ENCODE measurements at places on chromosomes 7 and 10.

DNA sequence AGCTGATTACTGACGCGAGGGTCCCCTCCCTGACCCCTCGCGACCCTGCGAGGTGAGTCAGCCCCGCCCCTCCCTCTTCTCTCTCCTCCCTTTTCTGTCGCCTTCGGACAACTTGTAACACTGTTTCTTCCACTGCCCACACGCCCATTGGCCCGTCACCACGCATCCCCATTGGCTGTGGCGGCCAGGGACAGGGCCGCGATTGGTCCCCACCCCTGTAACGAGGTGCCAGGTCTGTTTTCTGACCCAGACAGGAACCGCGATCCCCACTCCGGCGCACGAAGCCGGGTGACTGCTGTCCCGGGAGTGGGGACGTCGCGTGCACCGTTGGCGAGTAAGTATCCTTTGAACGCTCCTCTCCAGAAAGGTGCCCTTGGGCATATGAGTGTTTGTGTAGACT lies at the start of gene STRA8:
TSS of gene STRA8 (plus strand) at position 269 of the 400 bp plus-strand sequence. CDS start 6,687 bp downstream, outside the sequence.
- DNase-seq: no peak

DNA sequence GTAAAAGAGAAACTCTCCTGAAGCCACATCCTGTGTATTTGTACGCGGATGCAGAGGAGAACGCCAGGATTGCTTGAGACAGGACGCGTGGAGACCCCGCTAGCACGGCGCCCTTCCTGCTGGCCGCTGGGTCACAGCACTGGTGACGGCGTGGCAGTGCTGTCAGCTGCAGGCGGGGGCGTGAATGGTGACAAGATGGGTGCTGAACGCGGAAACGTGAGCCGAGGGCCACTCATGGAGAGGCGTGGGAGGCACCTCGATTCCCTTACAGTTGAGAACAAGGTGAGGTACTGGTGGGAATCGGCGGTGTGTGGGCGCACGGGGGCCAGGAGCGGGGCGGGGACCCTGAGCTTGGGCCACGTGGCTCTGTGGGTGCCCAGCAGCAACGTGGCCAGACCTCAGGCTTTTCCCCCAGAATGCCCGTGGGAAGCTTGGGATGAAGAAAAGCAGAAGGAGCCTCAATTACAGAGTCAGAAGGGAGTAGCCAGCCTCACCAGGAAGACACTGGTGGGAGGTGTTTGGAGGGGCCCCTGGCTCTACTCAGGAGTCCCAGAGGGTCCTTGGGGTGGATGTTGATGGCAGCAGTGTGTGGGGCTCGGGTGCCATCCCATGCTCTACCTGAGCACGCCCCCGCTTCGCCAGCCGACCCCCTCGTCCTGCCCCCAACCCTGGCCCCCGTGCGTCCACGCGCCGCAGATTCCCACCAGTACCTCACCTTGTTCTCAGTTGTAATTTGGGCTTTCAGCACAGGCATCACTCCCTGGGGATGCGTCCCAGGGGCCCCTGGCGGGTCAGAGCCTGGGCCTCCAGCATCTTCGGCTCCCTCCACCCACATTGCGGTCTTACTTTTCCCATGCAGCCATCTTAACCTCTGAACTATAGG lies 208.4 kb upstream of the TCERG1L start:
- no peak for DNase-seq

DNA sequence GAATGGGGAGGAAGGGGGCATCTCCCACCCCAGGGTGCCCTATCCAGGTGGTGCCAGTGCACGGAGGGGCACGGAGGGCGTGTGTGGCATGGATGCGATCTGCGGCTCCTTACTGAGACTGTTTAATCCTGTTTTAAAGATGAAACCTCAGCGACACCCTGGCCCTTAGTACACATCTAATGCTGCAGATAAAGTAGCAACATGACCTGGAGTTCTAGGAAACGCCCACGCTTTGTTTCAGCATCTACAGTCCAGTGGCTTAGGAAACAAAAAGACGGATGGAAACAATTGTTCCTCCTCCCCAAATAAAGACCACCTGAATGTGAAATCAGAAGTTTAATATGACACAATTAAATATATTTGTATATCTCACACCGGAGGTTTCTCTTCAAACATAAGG lies 201.9 kb downstream of the DNAJB6 start:
- no peak for DNase-seq

- DNase-seq: no peak
Measured at GRCh38 chr7:55092186-55092974, 73.6 kb downstream of the EGFR start.

DNA sequence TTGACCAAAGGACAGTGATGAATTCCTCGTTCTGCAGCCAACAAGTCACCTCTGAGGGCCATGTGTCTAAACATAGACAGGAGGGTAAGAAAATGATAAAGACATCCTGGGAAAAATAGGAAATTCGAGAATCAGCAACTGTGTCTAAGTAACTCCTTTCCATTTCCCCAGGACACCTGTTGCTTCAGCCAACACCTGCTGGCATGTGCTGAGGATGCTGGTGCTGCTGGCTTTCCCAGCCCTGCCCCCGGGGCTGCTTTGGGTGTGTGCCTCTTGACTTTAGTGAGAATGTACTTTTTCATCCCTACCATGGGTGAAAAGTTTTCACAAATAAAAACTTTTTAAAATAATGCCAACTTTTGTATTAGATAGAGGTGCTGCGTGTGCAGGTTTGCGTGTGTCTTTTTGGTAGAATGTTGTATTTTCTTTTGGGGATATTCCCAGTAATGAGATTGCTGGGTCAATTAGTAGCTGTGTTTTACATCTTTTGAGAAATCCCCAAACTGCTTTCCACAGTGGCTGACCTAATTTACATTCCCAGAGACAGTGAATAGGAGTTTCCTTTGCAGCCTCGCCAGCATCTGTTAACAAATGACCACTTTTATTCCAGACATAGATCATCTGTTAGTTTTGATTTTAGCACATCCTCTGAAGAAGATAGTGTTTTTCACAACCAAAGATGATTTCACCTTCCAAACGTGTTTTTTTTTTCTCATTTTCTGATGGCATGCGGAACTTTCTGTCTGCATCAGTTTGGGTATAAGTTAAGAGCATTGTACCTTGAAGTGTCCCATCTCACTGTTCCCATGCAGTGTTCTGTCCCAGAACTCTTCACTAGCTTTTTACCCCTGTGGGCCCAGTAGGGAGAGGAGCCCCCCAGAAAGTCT lies 104.2 kb upstream of the ACBD5 start:
- DNase-seq: no peak

DNA sequence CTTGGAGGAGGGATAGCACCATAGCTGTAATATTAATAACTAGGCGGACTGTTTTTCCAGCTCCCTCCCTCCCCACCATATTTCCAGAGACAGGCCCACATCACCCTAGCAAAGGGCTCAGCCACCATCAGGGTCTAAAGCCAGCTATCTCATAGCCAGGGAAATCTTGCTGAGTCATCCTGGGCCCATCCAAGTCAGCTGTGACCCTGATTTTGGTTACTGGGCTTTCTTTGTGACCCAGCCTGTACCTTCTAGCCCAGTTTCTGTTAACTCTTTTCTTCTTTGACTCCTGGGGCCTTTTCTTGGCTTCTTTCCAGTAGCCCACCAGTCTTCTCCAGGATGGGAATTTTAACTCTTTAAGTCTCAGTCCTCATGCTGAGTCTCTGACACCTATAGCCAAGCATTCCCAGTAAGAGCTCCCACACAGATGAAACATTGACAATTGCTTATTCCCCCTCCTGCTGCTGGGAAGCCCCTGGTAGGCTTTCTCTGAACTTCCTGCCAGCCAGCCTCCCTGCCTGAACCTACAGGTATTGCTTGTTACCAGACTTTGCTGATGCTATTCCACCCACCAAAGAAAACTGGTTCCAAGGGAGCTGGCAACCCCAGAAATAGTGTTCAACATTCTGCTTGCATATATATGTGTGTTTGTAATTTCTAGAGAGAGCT lies 34.8 kb upstream of the ADO start:
- peak; percentile 22 for DNase-seq

Measured in hematopoietic multipotent progenitor cell treated with erythropoietin and hydrocortisone succinate and interleukin-3 and kit ligand, for 17 days (in vitro differentiated cells).